ENCODE measurements at places on chromosomes 13 and 19.

DNA sequence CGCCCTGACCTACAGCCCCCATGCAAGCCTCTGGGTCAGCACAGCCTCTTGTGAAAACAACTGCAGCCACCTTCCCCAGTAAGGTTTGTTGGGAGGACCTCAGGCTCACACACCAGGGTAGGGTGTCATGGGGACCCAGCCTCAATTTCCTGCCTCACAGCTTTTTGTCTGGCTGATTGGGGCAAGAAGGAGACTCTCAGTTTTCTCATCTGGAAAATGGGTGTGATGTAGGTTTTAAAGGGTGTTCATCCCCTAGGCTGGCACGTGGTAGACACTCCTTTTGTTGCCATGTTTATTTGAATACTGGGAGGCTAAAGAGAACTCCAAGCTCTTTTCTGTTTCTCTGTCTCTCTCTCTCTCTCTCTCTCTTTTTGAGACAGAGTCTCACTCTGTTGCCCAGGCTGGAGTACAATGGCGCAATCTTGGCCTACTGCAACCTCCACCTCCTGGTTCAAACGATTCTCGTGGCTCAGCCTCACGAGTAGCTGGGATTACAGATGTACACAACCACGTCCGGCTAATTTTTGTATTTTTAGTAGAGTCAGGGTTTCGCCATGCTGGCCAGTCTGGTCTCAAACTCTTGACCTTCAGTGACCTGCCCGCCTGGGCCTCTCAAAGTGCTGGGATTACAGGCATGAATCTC lies 18.2 kb upstream of the PLAUR start:
- DNase-seq: no peak

GRCh38 chr13:94170145-94170571 lies 309.3 kb downstream of the DCT start:
- DNase-seq: no peak

GRCh38 chr19:58483776-58484175 lies 7.6 kb downstream of the ZNF446 start:
- DNase-seq: no peak

- DNase-seq: no peak
Observed at GRCh38 chr13:81597101-81597500, 1256.2 kb upstream of the SPRY2 start.

GRCh38 chr19:33778089-33778791 lies 18.4 kb upstream of the KCTD15 start:
- DNase-seq: peak; percentile 93

GRCh38 chr13:70585109-70585508 lies 476.9 kb upstream of the KLHL1 start:
- DNase-seq: no peak

GRCh38 chr19:13363245-13363644 lies 143.0 kb downstream of the CACNA1A start:
- no peak for DNase-seq

DNA sequence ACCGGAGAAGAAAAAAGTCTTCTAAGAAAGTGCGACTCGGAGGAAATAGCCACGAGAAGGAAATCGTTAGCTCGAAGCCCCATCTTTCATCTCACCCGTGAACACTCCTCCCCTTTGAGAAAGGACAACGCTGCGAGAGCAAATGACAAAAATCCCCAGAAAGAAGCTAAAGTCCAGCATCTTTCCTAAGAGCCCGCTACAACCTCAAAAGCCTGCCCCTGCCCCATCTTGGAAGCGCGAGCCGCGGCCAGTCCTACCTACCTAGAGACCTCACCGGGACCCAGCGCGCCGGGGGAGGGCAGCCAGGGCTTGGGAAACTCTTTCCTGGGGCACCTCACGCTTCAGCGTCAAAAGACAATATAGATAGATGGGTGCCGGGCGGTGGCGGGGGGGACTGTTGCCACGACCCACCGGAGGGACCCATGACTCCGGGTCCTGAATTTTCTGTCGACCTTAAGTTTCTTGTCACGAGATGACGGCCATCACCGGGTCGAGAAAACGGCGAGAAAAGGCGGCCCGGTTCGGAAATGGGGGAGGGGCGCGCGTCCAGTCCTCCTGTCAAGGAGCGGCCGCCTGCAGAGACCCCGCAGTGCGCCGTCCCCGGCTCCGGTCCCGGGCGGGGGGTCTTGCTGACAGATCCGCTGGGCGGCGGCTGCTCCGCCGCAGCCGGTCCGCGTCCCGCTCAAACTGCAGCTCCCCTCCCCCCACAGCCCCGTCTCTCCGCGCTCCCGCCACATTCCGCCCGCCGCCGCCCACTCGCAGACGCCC lies 65.9 kb downstream of the KCNRG start:
- peak; percentile 50 for DNase-seq

- no peak for DNase-seq
Observed at GRCh38 chr13:39527961-39528660, 74.9 kb downstream of the LHFPL6 start.

- no peak for DNase-seq
Observed at GRCh38 chr19:17735410-17735809, 15.9 kb upstream of the FCHO1 start.

GRCh38 chr13:51764184-51765141 lies 39.5 kb downstream of the DHRS12 start:
- peak; percentile 40 for DNase-seq

DNA sequence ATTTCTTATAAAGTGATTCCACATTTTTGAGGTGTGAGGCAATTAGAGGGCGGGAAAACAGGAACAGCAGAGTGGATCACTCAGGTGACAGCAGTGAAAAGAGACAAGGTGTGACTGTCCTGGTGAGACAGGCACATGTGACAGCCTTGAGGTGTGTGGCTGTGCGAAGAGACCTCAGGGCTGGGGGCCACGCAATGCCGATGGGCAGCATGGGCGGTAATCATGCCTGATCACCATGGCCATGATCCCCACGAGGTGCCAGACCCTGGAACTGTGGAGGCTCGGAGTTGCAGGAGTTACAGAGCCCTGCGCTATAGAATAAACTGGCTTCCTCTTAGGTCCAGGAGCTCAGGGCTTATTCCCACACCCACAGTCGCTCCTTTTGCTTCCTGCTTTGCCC lies 2.0 kb downstream of the SPACA6 start:
- DNase-seq: no peak

DNA sequence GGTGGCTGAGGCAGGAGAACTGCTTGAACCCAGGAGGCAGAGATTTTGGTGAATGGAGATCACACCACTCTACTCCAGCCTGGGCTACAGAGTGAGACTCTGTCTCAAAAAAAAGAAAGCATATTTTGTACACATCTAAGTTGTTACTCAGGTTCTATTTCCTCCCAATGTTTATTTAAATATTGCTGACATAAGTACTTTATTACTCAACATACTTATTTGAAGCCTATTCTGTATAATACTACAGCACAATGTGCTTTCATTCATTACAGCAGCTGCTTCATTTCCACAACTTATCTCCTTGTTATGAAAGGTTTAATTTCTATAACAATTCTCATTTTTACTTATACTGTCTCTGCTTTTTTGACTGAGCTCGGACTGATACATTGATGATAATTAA lies 495.7 kb downstream of the SLITRK1 start:
- no peak for DNase-seq

DNA sequence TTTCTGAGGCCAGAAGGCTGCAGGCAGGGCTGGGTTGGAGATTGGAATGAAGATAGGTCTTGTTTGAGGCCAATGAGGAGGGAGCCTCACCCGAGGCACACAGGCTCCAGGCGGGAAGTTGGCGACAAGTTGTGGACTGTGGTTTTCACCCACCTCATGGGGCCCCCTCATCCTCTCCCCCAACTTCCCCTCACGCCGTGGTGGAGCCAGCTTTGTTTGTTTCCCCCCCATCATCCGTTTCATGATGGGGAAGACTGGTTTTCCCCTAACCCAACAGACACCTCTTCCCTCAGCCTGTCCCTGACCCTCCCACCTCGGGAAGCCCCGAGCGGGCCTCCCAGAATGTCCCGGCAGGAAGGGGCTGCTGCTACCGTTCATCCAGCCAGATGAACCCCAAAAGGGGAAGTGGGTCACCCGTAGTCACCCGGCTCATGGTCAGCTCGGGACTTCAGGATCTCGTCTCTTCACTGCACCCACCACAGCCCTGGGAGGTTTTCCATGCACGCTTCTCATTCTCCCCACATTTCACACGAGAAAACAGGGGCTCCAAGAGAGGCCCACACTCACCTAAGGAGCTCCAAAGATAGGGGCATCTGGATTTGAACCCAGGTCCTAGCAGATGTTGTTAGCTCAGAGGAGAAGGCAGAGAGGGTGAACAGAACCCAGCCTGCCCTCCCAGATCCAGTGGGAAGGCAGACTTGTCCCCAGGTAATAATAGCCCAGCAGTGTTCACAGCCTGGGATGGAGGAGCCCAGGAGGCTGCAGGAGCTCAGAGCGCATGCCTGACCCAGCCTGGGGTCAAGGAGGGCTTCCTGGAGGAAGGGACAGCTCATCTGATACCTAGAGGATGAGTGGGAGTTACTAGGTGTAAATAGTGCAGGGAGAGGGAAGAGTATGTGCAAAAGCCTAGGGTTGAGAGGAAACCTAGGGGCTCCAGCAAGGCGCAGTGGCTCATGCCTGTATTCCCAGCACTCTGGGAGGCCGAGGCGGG lies 23.5 kb downstream of the CEACAM16 start:
- DNase-seq: no peak

- DNase-seq: peak; percentile 26
Observed at GRCh38 chr19:58317476-58318072, 9.2 kb upstream of the ZSCAN22 start.

GRCh38 chr19:16445238-16446107 lies 26.3 kb downstream of the EPS15L1 start:
- no peak for DNase-seq

DNA sequence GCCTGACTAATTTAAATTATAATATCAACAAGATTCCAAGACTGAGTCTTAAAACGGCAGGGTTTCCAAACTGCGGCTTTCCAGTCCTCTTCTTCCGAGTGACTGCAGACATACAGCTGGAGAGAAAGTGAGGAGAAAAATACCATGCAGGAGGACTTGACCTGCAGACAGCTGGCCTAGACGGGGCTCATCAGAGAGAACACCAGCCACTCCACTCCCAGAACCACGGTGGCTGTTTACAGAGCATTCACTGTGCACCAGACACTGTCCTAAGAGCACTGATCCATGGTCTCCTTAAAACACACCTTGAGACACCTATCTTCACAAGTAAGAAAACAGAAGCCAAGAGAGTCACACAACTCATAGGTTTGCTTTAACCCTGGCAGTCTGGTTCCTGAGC lies 152.7 kb downstream of the MIPEP start:
- DNase-seq: no peak

GRCh38 chr13:50989476-50989875 lies 79.9 kb downstream of the RNASEH2B start:
- no peak for DNase-seq

- DNase-seq: no peak
Observed at GRCh38 chr13:32889986-32890565, 126.1 kb upstream of the KL start.

- no peak for DNase-seq
Observed at GRCh38 chr19:28948566-28948965, 264.4 kb downstream of the UQCRFS1 start.

GRCh38 chr19:2230033-2230531 lies 6.0 kb downstream of the PLEKHJ1 start:
- no peak for DNase-seq

DNA sequence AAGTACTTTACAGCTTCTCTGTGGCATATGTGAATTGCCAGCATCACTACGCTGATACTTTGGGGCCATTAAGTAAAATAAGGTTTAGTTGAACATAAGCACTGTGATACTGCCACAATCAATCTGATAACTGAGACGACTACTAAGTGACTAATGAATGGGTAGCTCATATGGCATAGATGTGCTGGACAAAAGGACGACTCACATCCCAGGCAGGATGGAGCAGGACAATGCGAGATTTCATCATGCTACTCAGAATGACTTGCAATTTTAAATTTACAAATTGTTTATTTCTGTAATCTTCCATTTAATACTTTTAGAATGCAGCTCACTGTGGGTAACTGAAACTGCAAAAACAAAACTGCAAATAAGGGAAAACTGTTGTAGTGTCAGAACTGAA lies 13.6 kb downstream of the CCDC122 start:
- DNase-seq: no peak

DNA sequence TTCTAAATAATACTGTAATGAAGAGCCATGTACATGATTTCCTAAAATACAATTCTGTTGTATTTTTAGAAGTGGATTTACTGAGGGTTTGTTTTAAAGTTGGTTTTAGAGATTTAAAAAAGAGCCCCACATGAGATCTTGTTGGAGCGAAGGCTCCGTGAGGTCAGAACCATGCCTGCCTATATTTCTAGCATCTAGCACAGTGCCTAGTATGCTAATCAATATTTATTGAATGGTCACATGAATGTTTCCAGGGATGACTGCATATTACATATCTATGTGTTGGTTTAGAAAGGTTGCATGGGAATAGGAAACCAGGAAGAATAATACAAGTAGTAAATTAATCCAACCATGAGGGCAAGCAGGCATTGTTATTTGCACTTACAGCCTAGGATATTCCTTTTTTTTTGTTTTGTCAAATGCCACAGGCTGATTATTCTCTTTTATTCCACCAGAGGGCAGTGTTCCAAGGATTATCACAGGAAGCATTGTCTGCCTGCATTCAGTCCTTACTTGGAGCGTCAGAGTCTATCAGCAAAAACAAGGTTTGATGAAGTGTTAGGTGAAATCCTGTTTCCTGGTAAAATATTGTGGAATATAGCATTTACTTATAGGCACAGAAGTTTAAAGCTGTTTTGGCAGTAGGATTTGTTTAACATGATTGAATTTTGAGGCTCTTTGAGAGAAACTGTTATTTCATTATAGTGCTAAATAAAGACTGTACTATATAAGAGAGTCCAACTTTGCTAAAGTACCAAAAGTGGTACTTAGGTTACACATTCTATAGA lies 46.8 kb downstream of the COG3 start:
- peak; percentile 19 for DNase-seq

- no peak for DNase-seq
Observed at GRCh38 chr19:43674183-43674582, 4.2 kb upstream of the PLAUR start.

DNA sequence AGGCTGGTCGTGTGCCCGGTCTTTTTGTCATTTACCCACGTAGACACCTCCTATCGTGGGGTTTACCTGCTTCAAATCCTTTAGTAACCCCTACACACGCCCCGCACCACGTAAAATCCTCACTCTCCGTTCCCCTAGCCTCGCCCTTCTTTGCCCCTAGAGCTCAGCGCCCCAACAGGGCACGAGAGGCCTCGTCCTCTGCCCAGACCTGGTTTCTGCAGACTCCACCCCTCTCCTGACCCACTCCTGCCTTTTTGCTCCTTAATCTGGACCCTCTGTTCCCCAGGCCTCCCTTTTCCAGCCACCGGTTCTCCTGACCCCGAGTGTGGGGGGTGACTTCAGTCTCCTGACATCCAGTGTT lies 412 bp downstream of the ZNF528 start:
- no peak for DNase-seq

- no peak for DNase-seq
Observed at GRCh38 chr19:40740747-40741146, 9.5 kb downstream of the ACTMAP start.

GRCh38 chr13:46520166-46520565 lies 32.8 kb upstream of the LRCH1 start:
- no peak for DNase-seq

- DNase-seq: no peak
Observed at GRCh38 chr19:23075031-23075733, 41.6 kb upstream of the ZNF730 start.

All from Calu3 (cell line).